ENCODE measurements at places on chromosomes 16 and 17. TPM values are rescaled to one million over a fixed set of nuclear protein-coding genes. Genes with fewer than 3 reads are reported as not detected.
A peak's percentile ranks its signal among the peaks of the same experiment; 100 is the strongest.

- H3K4me1 ChIP-seq = peaks cover 100% of the 10 kb centered on the region
- H3K27me3 ChIP-seq = no peaks in the 10 kb centered on the region
- DNase-seq = no peak
- H3K4me3 ChIP-seq = no peak overlapping the region
- no peaks in the 10 kb centered on the region for H3K36me3 ChIP-seq
- H3K27ac ChIP-seq = peak overlapping the region; percentile 94
Measured at GRCh38 chr17:40311575-40311974, 2.6 kb downstream of the RARA start.

Gene RPH3AL
- 21.0 TPM for total RNA-seq

Gene ENDOV
- 14.7 TPM for total RNA-seq

Gene ARHGDIG
- total RNA-seq = 4.3 TPM

DNA sequence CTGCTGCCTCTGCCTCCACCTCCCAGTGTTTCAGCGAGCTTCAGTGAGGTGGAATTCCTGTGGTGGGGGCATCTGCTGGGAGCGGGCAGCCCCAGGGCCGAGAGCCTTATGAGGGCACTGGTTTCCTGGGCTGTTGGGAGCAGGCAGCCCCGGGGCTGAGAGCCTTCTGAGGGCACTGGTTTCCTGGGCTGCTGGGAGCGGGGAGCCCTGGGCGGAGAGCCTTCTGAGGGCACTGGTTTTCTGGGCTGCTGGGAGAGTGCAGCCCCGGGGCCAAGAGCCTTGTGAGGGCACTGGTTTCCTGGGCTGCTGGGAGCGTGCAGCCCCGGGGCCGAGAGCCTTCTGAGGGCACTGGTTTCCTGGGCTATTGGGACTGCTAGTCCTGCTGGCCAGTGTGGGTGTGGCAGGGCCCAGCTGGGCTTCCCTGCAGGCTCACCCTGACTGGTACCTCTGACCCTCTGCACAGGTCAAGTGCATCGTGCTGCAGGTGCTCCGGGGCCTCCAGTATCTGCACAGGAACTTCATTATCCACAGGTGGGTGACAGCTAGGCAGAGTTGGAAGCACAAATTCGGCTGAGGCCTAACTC, 5.6 kb downstream of the CDK10 start:
- peaks cover 70% of the 10 kb centered on the region for H3K36me3 ChIP-seq
- no peak overlapping the region for H3K27ac ChIP-seq
- H3K27me3 ChIP-seq = no peaks in the 10 kb centered on the region
- H3K4me3 ChIP-seq = no peak overlapping the region
- peaks cover 10% of the 10 kb centered on the region for H3K4me1 ChIP-seq

DNA sequence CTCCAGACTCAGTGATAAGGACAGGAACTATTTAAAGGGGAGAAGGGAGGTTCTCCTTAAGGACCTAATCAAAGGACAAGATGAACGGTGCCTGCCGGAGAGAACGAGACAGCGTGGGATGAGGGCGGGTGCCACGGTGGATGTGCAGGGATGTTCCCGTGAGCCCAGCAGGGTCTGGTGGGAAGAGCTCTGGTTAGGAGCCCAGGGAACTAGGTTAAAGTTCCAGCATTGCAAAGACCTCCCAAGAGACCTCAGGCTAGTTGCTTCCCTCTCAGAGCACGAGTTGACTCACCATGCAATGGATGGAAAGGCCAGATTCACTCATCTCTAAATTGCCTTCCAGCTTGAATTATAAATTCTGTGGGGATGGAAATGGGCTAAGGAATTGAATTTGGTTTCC, 14.7 kb downstream of the CCR7 start:
- DNase-seq = peak; percentile 88
- H3K4me3 ChIP-seq = no peak overlapping the region
- no peaks in the 10 kb centered on the region for H3K36me3 ChIP-seq
- H3K27me3 ChIP-seq = no peaks in the 10 kb centered on the region

DNA sequence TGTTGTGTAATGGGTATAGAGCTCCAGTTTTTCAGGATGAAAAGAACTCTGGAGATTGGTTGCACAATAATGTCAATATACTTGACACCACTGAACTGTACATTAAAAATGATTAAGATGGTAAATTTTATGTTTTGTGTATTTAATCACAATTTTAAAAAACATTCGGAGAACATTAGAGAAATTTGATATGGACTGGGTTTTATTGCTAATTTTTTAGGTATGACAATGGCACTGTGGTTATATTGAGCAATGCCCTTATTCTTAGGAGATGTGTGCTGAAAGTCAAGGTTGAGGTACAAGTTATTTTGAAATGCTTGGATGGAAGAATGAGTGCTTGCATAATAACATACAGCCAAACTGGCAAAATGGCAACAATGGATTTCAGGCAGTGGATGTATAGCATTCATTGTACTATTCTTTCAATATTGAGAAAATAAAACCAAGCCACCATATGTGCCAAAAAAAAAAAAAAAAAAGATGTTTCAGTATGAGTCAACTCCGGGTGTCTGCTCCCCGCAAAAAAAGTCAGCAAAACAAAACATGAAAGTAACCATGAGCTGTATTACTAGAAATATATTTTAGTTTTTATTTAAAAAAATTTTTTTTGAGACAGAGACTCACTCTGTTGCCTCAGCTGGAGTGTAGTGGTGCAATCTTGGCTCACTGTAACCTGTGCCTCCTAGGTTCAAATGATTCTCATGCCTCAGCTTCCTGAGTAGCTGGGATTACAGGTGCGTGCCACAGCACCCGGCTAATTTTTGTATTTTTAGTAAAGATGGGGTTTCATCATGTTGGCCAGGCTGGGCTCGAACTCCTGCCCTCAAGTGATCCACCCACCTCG, 19.8 kb downstream of the HOXB1 start:
- H3K4me1 ChIP-seq = no peaks in the 10 kb centered on the region
- no peak for DNase-seq
- H3K36me3 ChIP-seq = no peaks in the 10 kb centered on the region
- H3K27ac ChIP-seq = no peak overlapping the region
- no peaks in the 10 kb centered on the region for H3K27me3 ChIP-seq

All from esophagus muscularis mucosa (tissue), 4 donors.